Stimulated activated CD4-positive, alpha-beta T cell treated with anti-CD3 and anti-CD28 coated beads, TNF-alpha, amount 100 ng/mL, for 48 hours (primary cell): ENCODE measurements at places on chromosomes 1 and 21.

- peak; percentile 85 for DNase-seq
Measured at GRCh38 chr1:165768513-165769394, at the start of gene TMCO1. Gene TMCO1, minus strand, starts transcription at chr1:165768868. Its CDS starts 117 bp downstream, at chr1:165768751.

- no peak for DNase-seq
Measured at GRCh38 chr1:6915999-6916565, 130.8 kb downstream of the CAMTA1 start.

DNA sequence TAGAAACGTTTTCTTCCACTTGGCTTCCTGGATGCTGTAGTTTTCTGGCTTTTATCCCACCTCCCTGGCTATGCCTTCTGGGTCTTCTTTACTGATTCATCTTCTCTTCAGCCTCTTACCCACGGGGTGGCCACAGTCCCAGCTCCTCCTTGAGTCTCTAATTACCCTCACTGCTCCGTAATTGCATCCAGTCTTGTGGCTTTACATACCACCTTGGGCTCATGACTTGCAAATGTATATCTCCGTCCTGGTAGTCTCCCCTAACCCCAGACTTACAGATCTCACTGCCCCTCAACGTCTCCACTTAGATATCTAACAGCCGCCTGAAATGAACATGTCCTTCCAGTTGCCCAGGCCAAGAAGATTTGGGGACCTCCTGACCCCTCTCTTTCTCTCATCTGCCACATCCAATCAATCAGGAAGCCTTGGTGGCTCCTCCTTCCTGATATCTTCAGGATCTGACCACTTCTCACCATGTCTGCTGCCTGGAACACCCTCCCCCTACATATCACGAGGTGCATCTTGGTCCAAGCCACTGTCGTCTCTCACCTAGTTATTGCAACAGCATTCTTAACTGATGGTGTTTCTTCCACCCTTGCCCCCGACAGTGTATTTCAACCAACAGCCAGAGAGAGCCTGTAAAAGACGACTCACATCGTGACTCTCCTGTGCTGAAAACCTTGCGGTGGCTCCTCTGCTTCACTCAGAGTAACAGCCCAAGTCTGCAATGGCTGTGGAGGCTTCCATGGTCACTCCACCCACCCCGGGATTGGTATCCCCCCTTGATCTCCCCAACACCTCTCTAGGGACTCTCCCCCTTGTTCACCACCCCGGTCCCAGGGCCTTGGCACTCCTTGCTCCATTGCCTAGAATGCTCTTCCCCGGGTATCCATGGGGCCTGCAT is 219.0 kb upstream of the POU3F1 start:
- DNase-seq: no peak

GRCh38 chr1:78553859-78554258 is 63.1 kb downstream of the PTGFR start:
- no peak for DNase-seq

- no peak for DNase-seq
Measured at GRCh38 chr1:209584231-209584672, 738 bp downstream of the CAMK1G start.

GRCh38 chr1:202192770-202193613 is 607 bp upstream of the LGR6 start:
- peak; percentile 18 for DNase-seq

DNA sequence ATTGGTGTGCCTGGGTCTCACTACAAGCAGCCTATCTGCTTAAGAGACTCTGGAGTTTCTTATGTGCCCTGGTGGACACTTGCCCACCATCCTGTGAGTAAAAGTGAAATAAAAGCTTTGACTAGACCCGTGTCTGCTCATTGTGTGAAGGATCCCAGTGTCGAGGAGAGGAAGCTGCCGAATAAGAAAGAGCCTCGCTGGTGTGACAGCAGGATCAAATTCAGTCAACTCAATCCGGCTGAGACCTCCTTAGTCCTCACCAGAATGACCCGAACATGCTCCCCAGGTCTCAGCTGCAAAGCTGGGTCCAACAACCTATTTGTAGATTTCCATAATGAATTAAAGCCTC is 14.8 kb downstream of the CD2 start:
- DNase-seq: no peak

- DNase-seq: no peak
Measured at GRCh38 chr1:228073061-228073856, 9.2 kb upstream of the ARF1 start.

- DNase-seq: no peak
Measured at GRCh38 chr1:247906504-247907047, 11.2 kb downstream of the OR2W3 start.

DNA sequence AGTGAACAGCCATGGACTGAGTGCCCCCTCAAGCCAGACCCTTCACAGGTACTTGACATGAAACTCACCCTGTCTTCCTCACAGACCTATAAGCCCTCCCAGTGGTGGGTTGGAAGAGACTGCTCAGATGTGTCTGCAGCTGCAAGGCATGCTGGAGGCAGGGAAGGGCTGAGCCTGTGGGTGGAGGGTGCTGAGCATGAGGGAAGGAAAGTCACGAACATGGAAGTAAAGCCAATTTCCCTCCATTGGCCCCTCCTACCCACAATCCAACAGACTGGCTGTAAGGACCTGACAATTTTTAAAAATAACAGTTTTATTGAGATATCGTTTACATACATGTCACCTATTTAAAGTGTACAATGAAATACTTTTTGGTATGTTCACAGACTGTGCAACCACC is 44.1 kb downstream of the RCSD1 start:
- no peak for DNase-seq

DNA sequence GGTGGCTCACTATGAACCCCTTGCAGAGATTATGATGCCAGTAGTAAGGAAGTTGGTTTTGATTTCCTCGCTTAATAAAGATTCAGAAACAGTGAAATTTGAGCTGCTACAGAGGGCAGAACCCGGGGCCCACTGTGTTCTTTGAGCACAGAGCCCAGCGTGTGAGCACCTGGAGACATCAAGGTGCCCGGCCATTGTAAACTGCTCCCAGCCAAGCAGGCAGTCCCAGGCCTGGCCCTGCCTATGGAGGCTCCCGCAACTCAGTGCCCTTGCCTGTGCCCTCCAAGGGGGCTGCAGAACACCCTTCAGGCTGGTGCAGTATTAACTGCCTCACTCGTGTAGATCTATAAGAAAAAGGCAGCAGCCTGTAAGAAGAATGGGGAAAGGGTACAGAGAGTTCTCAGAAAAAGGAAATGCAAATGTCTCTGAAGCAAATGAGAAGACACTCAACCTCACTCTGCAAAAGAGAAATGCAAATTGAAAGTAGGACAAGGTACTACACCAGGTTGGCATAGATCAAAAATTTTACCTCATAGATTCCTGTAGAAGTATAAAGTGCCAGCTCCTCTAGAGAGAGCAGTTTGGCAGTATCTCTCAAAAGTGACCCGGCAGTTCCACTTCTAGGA is 323.7 kb downstream of the HHAT start:
- DNase-seq: no peak

DNA sequence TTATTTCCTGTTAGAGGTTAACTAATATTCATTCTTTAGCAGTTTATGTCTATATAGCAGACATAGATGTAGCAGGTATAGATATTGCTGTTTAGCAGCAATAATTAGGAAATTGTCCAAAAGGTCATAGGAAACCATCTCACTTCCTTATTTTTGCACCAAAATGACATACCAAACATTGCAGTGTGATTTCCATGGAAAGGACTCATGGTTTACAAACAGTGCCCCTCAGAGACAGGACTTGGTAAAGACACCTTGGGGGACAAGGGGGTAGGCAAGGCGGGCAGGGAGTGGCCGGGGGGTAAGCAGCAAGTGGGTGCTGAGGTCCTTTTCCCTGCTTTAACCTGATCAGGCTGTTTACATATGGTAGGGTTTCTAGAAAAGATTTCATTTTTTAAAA is 30.5 kb downstream of the BATF3 start:
- no peak for DNase-seq

GRCh38 chr1:162717548-162718184 is 72.8 kb upstream of the HSD17B7 start:
- DNase-seq: no peak

GRCh38 chr1:184818646-184819045 is 64.0 kb upstream of the EDEM3 start:
- no peak for DNase-seq

- no peak for DNase-seq
Measured at GRCh38 chr1:59128784-59129227, 168.1 kb upstream of the FGGY start.

DNA sequence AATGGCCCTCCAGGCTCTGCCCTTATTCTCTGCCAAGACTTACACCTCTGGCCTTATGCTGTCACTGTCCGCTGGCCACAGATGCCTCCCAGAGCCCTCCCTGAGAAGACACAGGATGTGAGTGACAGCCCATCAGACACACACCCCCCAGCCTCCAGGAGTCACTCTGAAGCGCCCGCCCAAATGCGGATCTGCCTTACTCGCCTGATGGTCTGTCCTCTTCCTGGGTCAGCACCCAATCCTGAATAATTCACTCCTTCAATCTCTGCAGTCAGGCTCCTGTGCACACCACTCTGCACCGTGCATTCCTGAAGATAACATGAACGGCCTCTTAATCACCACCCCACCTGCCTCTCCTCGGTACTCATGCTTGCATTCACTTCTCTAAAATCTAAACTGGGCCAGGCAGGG is 14.7 kb downstream of the CLSTN1 start:
- DNase-seq: no peak

GRCh38 chr1:21659099-21659923 is 9.8 kb downstream of the RAP1GAP start:
- peak; percentile 69 for DNase-seq

DNA sequence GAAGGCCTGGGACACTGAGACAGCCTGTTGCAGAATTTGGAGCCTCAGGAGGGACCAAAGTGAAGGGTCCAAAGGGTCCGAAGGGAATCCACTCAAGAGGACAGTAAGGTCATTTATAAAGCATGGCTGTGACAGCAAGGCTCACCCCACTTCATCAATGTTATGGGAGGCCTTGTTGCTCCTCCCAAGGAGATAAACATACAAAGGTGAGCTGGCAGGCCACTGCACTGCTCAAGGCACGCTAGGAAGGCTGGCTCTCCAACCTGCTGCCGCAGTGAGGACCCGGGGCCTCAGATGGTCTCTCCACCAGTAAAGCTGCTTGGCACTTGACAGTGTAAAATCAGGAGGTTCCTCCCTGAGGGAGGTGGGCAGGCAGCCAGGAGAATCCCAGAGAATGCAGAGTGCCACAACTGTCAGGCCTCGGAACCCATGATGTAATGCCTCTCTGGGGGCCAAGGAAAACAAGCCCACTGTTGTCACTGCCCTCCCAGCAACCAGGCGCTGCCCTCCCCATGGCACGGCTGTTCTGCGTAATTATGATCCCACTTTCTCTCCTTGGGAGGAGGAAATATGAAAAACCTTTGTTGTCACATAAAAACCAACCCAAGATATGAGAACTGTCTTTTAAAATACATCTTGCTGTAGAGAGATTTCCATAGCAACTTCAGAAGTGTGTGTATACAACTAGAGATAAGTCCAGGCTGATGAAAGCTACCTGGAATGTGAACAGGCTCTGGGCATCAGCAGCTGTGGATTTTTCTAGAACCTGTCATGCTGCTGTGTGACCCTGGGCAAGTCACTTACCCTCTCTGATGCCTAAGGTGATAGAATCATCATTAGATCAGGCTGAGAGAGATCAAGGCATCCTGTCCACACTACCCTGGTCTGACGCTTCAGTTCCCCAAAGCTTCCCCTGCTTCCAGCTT is 102.5 kb downstream of the KCNN3 start:
- DNase-seq: no peak

DNA sequence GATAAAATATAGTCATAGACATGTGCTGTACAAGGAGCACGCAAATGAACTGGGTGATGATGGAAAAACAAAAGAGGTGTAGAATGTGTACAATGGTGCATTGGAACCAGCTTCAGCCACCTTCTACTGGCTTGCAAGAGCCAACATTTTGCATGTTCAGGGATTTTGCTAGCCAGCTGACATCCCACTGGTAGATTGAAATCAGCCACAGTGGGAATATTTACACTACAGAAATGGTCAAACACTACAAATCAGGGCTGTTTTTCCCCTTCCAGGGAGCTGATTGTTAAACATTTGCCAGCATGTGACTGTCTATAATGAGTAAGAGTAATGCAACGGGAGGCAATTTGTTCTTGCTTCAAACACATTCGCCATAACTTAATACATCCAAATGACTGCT is 23.2 kb downstream of the PMVK start:
- DNase-seq: no peak

DNA sequence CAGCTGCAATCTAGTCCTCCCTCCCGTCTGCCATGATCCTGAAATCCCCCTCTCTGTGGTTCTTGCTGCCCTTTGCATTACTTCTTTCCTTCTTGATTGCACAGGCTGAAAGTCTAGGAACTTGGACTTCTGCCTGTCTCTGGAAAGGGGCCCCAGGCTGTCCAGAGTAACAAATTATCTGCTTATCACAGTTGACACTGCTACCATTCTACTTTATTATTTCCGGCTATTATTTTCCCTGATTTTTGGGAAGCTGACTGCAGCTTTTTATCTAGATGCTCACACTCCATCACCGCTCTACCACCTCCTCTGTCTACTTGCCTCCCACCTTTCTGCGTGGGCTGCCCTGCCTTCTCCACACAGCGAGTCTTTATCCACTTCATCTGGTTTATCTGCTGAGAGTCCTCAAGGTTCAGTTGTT is 202.1 kb upstream of the PLXNA2 start:
- DNase-seq: no peak

DNA sequence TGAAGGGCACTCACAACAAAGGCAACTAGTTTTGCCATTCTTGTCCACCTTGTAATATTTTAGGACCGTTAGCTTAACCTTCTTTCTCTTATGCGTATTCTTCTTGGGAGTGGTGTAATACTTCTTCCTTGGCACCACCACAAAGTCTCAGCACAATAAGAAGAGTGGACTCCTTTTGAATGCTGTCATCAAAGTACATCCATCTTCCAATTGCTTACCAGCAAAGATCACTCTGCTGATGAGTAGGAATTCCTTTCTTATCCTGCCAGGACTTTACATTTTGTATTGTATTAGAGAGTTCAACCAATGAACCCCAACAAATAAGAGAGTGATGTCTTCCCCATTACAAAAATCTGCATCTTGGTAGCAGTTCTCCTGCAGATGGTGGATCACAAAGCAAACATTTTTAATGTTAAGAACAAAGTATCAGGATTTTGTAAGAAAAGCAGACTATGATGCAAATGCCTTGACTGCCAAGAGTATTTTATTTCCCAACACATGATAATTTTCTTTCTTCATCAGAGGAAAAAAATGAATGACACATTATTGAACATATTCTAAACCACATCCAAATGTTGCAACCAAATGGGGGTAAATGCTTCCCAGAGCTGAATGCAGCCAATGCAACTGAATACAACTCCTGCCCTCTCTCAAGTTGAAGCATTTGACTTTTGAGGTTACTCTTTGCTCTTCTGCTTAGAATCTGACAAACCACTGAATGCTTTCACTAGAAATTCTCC is 5.1 kb upstream of the ARNT start:
- DNase-seq: no peak

- DNase-seq: no peak
Measured at GRCh38 chr1:59997479-59998115, 71.0 kb upstream of the CYP2J2 start.
